ENCODE measurements at places on chromosomes 7 and 10.

DNA sequence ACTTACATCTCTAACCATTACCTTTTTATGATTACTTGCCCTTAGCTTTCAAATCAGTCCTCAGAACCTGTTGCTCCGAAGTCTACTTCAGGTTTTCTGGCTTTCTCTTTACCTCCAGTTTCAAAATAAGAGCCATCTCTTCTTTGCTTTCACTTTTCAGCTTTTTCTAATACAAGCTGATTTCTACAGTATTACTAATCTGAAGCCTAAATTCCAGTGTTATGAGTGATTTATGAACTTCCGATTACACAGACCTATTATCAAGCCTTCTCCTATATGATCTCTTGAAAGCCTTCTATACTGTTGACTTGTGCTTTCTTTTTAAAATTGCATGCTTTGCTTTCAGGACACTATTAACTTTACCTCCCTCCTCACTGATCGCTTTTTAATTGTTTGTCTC lies 1307.8 kb upstream of the CELF2 start:
- DNase-seq = no peak

- DNase-seq = no peak
Measured at GRCh38 chr10:8238986-8239385, 184.5 kb downstream of the GATA3 start.

- DNase-seq = no peak
Measured at GRCh38 chr7:111126987-111127386, 36.1 kb downstream of the LRRN3 start.

DNA sequence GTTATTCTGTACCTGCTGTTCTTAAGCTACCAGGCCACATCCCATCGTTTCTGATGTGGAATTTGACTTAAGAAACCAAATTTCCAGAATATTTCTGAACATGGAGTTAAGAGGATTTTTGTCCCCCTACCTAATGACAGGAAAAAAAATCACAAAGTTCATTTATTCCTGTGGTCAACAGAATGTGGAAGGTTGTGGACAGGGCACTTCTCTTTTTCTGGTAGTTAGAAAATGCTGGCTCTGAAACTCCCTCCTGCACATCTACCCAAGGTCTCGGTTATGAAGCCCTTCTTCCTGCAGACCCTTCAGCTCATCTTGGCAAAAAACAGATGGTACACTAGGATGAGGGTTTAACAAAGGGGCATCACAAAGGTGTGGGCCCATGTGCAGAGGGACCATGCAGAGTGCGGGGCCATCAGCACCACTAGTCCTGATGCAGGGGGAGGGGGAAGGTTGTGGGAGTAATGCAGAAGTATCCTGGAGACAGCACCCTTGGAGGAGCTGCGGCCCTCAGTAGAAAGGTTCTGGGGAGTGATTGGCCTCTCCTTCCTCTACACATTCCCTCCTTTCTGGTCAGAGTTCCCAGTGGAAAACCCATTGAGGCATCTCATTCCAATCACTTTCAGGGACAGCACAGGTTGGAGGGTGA lies 9.8 kb downstream of the ALOX5 start:
- no peak for DNase-seq

DNA sequence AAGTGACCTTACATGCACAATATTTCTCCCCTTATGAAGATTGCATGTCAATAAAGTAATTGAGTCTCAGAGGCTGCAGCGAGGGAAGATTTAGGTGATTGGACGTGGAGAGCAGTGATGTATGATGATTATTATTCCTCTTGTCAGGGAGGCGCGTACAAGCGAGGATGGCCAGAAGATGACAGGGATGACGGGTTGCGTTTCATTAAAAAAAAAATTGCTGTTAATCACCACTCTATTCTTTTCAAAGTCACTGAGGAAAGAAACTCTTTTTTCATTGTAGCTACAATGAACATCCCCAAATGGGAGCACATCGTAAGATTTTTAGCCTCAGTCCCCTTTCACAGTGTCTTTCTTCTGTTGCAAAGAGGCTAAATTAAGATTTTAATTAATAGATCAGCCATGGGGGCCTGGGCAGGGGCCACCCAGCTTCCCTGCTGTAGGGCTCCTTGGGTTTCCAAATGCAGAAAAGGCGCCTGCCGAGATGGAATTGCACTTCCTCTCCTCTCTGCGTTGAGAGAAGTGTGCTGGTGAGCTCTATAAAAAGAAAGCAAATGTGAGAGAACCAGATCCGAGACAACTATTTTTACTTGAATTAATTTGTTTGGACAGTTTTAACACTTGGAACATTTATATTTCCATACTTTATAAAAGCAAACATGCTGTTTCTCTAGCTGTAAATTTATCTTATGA lies 998.1 kb downstream of the LRMDA start:
- no peak for DNase-seq

Data from GM12891 (cell line).